ENCODE measurements at places on chromosomes 12 and 14.
A peak's percentile ranks its signal among the peaks of the same experiment; 100 is the strongest.

GRCh38 chr14:105148604-105149145 is 19.9 kb downstream of the JAG2 start:
- DNase-seq = no peak

- no peak for DNase-seq
Measured at GRCh38 chr12:70260646-70261045, 17.4 kb downstream of the CNOT2 start.

DNA sequence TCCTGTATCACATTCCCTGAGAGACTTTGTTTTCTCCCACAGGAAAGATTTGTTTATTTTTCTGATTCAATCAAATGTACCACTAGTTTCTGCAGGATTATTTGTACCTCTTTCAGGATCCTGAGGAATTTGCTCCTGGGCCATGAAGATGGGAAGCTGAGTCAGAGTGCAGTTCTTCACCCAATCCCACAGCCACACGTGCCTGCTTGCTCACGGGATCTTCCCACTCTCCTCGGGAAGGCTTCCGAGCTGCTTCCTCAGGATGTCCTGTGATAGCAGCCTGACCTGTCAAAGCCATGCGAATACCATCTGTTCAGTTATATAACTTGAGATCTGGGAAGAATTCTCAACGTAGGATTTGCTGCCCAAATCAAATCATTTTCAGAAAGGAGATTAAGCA is 41.8 kb upstream of the HIF1A start:
- DNase-seq = peak; percentile 36

GRCh38 chr14:101108579-101109346 is 205.2 kb upstream of the RTL1 start:
- DNase-seq = peak; percentile 6

- no peak for DNase-seq
Measured at GRCh38 chr14:77087631-77088030, 10.4 kb upstream of the CIPC start.

GRCh38 chr12:128971802-128972201 is 118.5 kb downstream of the GLT1D1 start:
- no peak for DNase-seq

DNA sequence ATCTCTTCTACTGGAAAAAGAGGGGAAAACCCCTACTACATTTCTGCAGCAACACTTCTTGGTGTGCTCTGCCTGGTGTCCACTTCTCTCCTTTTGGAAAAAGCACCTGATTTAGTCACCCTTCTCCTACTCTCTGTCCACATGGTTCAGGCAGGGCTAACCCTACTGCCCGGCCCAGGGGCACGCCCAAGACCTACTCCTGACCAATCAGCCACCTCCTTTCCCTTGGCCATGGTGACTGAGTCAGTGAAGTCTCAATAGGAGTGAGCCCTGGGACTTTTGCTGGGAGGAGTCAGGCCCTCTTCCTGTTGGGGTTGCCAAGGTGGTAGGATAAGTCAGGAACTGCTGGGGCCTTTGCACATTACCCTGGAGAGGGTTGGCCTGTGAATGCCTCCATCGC is 52.5 kb upstream of the MYL2 start:
- no peak for DNase-seq

GRCh38 chr14:99602054-99602787 is 1.8 kb downstream of the CCDC85C start:
- DNase-seq = peak; percentile 39

DNA sequence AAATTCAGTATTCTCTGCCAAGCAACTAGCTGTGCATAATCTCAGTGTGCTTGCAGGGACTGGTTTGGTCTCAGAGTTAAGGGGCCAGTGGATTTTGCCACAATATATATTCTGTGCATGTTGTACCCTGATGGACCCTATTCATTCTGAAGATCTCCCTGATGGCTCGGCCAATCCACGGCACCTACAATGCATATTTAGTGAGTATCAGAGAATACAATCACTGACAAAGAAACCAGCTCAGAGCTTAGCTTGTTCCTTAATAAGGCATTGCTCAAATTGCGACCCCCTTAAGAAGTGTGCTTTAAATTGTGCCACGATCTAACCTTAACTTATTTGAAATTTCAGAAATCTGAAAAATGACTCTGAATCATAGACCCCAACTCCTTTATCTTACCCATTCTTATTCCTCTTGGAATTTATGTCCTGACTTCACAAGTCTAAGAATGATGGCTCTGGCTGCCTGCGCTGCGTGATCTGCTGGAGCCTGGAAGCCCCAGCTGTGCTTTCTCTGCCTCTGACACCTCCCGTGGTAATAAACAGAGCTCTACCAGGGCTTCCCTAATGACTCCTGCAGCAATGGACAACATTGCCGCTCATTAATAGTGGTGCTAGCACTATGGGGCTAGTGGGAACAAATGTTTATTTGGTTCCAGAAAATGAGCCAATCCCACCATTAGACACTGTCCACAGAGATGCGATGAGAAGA is 9.0 kb upstream of the DCAF4 start:
- DNase-seq = no peak

DNA sequence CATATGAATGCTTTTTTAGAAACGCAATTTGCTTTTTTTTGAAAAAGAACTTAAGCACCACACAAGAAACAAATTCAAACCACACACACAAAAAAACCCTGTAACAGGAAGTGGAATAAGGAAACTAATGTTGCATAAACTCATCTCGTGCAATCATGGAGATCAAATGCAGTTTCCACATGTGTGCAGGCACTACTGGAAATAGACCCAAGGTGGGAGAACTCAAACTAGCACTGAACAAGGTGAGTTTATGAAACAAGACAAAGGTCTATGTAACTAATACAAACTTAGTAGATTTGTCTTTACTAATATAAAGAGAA is 17.5 kb downstream of the NIN start:
- DNase-seq = no peak

DNA sequence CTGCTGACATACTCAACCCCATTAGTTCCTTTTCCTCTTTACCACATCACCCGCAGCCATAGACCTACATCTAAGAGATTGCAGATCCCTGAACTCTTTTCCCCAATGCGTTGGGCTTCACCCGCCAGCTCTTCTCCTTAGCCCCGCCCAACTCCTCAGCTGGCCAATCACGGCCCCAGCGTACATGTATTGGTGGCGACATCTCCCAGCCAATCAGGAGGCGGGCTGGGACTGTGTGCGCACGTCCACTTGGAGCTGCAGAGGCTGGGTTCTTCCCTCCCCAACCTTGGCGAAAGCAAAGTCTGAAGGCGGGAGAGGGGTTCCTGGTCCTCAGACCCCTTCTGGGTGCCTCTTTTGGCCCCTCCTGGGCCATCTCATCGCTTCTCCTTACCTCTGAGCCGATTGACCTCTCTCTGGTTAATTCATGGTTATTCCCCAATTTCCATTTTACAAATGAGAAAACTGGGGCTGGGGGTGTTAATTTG is 11.0 kb downstream of the PDE1B start:
- DNase-seq = peak; percentile 98

GRCh38 chr14:50521912-50522341 is 10.4 kb downstream of the MAP4K5 start:
- no peak for DNase-seq

- no peak for DNase-seq
Measured at GRCh38 chr12:67067453-67068203, 201.5 kb upstream of the CAND1 start.

DNA sequence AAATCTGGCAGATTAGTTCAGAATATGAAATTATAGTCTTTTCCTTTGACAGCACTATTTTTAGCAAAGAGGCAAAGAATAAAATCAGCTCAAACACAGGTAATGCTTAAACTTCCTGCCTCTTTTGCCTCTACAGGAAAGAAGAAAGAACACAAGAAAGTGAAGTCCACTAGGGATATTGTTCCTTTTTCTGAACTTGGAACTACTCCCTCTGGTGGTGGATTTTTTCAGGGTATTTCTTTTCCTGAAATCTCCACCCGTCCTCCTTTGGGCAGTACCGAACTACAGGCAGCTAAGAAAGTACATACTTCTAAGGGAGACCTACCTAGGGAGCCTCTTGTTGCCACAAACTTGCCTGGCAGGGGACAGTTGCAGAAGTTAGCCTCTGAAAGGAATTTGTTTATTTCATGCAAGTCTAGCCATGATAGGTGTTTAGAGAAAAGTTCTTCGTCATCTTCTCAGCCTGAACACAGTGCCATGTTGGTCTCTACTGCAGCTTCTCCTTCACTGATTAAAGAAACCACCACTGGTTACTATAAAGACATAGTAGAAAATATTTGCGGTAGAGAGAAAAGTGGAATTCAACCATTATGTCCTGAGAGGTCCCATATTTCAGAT is 17.4 kb downstream of the TMPO start:
- DNase-seq = no peak

DNA sequence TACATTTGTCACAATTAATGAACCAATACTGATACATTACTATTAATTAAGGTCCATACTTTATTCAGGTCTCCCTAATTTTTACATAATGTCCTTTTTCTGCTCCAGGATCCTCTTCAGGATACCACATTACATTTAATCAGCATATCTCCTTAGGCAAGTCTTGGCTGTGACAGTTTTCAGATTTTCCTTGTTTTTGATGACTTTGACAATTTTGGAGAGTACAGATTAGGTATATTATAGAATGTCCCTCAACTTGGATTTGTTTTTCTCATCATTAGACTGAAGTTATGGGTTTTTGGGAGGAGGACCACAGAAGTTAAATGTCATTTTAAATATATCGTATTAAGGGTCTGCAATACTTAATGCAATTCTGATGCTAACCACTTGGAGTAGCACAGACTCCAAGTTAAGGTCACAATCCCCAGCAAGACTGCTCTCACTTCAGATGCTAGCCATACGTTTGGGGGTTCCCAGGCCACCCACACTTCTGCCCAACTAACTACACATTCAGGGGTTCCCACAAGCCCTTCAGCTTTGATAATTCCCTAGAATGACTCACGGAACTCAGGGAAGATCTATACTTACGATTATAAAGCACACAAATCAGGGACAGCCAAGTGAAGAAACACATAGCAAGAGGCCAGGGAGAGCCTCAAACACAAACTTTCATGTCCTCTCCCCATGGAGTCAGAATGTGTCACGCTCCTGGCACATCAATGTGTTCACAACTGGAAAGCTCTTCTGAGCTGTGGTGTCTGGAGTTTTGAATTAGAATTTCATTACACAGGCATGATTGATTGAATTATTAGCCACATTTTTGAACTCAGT is 17.0 kb upstream of the NUBPL start:
- no peak for DNase-seq

GRCh38 chr12:1464925-1465324 is 129.5 kb downstream of the FBXL14 start:
- no peak for DNase-seq

- peak; percentile 12 for DNase-seq
Measured at GRCh38 chr14:101491841-101492240, 69.5 kb upstream of the DIO3 start.

- DNase-seq = no peak
Measured at GRCh38 chr14:62445570-62445969, 599.7 kb downstream of the KCNH5 start.

DNA sequence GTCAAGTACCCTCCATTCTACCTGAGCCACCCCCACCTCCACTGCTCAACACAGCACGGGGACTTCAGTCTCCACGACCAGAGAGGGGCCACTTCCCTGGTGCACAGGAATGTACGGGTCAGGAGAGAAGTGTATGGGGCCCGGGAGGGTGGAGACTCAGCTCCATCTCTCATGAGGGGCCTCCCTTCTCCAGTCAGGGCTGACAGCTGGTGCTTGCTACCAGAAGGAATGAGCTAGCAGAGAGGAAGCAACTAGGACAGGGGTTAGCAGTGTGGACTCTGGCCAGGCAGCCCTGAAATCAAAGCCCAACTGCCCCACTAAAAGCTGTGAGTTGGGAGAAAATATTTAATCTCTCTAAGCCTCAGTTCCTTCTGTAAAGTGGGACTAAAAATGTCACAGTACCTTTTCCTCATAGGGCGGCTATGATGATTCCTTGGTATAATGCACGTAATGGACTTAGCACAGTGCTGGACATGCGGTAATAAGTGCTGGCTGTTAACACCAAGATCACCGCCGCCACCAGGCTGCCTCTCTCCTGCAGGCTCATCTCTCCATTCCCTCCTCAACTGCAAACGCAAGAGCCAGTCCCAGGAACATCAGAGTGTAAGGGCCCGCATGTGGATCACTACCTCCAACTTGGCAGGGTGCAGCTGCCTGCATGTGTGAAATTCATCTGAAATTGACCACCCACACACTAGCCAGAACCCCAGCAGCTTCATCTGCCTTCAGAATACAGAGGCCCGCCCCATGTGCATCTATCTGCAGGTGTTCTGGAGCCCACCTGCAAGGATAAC is 14.6 kb downstream of the ACTN1 start:
- no peak for DNase-seq

GRCh38 chr12:97335115-97335514 is 127.5 kb upstream of the RMST start:
- no peak for DNase-seq

DNA sequence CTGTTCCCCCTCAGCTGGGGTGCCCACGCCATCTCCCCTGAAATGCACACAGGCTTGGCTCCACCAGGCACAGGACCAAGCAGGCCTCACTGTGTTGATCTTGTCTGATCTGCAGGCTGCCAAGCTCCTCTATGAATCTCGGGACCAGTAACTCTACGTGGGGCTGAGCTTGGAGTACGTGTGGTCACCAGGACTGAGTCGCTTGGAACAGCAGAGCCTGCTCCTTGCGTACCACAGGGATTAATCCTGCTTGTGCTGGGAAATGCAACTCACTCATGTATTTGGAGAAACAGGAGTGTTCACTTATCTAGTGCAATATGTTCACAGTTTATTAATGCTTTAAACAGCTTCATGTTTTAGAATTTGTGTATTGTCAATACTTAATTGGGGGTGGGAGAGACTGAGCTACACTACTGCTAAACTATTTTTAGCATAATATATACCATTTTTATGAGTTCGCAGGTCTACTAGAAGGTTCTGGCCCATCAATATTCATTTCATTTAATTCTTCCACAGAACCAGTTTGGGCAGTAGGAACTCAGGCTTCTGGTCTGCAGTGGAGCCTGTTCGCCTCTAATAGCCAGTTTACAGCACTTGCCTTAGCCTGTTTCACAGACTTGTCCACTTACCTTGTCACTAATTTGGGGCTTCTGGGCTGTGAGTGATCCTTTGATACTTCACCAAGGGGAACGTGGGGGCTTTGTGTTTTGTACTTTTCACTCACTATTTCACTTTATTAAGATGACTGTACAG is 17.4 kb downstream of the ZFYVE21 start:
- no peak for DNase-seq

- no peak for DNase-seq
Measured at GRCh38 chr14:33634631-33635030, 316.2 kb downstream of the EGLN3 start.

DNA sequence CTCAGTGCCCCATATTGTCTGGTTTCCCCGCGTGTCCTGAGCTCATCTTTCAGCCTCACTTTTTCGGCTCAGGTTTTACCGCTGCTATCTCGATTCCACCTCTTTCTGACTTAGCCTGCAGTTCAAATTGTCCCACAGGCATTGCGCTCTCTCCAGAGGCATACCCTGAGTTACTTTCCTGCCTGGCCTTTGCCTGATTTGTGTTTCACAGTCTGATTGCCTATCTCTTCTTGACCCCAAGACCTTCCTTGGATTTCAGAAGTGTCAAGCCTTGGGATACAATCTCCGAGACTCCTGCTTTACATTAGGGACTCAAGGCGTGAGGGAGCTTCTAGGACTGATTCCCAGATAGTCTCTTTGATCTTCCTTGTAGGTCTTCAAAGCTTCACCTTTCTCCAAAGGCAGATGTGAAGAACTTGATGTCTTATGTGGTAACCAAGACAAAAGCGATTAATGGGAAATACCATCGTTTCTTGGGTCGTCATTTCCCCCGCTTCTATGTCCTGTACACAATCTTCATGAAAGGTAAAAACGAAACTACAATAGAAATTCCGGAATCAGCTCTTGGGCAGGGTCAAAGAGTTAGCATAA is 629 bp downstream of the LETMD1 start:
- no peak for DNase-seq
